ENCODE measurements at places on chromosomes 1 and 21. TPM values are rescaled to one million over a fixed set of nuclear protein-coding genes. Genes with fewer than 3 reads are reported as not detected.

DNA sequence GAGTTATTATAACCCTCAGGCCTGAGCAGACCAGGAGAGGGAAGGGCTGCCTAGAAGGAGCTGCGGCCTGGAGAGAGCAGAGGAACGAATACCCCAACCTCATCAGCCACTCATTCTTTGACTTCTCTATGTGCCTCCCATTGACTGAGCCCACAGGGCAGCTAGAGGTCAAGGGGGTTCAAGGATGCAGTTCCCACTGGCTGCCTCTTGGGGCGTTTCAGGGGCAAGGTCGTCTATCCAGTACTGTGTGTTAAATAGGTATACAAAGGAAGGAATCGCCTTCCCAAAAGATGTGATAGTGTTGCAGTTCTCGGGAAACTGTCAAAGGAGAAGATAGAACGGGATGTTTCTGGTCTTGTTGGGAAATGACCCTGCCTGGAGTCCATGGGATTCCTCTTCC is 250.6 kb downstream of the PRDM2 start:
- no peak overlapping the region for H3K27ac ChIP-seq
- H3K4me3 ChIP-seq: no peak overlapping the region
- no peaks in the 10 kb centered on the region for H3K27me3 ChIP-seq
- no peaks in the 10 kb centered on the region for H3K36me3 ChIP-seq

DNA sequence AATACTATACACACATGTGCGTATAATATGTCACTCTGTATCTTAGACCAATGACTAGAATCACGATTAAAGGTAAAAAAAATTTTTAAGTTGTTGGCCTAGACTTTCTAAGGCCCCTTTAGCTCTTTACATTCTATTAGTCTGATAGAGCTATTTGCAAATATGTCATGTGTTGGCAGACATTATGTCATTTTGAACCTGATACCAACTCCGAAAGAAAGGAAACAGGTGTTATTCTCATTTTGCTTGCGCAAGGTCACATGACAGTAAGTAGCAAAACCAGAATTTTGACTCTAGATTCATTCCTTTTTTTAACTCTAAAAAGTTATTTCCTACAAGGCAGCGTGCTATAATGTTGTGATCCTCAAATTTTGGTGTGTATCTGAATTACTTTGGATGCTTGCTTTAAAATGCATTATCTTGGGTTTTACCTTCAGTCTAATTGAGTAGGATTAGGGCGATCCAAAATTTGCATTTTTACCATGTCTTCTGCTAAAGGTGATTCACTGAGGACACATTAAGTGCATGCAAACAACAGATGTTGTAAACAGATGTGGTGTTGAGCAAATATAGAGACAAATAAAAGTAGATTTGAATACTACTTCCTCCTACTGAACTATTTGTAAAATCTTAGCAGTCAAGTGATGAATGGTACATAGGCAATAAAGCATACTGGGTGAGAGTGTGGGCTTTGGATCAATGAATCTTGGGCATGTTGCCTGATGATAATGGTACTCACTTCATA is 63.5 kb upstream of the KIAA1614 start:
- no peaks in the 10 kb centered on the region for H3K36me3 ChIP-seq
- no peaks in the 10 kb centered on the region for H3K27me3 ChIP-seq
- no peak overlapping the region for H3K27ac ChIP-seq
- no peak for DNase-seq
- no peak overlapping the region for H3K4me3 ChIP-seq
- peaks cover 3% of the 10 kb centered on the region for H3K4me1 ChIP-seq

- H3K27ac ChIP-seq: no peak overlapping the region
- no peak for DNase-seq
- no peak overlapping the region for H3K4me3 ChIP-seq
- H3K36me3 ChIP-seq: no peaks in the 10 kb centered on the region
- H3K4me1 ChIP-seq: peaks cover 9% of the 10 kb centered on the region
Observed at GRCh38 chr1:77542813-77543420, 139.5 kb downstream of the ZZZ3 start.

DNA sequence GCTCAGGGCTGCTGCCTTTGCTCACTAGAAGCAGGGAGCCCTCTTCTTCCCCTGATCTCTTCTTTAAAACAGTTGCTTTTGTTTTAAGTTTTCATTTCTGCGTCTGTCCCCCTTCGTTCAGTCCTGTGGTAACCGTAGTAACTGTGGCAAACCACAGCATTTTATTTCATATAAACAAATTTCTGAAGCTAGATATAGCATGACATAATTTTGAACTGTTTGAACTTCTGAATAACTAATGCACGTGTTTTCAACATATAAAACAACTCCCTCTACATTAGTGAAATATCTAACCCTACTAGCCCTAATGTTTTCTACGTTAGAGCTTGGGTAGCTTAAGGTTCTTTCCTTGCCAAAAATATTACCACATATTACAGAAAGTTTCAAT is 104.6 kb downstream of the DISP1 start:
- H3K27me3 ChIP-seq: no peaks in the 10 kb centered on the region
- no peak overlapping the region for H3K27ac ChIP-seq
- peaks cover 22% of the 10 kb centered on the region for H3K4me1 ChIP-seq
- no peak for DNase-seq
- H3K4me3 ChIP-seq: no peak overlapping the region
- no peaks in the 10 kb centered on the region for H3K36me3 ChIP-seq

GRCh38 chr1:182791281-182792179 is 2.0 kb downstream of the NPL start:
- H3K36me3 ChIP-seq: peaks cover 7% of the 10 kb centered on the region
- no peaks in the 10 kb centered on the region for H3K27me3 ChIP-seq
- H3K4me3 ChIP-seq: no peak overlapping the region
- no peak for DNase-seq

- no peaks in the 10 kb centered on the region for H3K4me1 ChIP-seq
- no peak for DNase-seq
- H3K4me3 ChIP-seq: no peak overlapping the region
- no peaks in the 10 kb centered on the region for H3K27me3 ChIP-seq
- no peaks in the 10 kb centered on the region for H3K36me3 ChIP-seq
Observed at GRCh38 chr1:219123036-219123435, 50.6 kb upstream of the LYPLAL1 start.

DNA sequence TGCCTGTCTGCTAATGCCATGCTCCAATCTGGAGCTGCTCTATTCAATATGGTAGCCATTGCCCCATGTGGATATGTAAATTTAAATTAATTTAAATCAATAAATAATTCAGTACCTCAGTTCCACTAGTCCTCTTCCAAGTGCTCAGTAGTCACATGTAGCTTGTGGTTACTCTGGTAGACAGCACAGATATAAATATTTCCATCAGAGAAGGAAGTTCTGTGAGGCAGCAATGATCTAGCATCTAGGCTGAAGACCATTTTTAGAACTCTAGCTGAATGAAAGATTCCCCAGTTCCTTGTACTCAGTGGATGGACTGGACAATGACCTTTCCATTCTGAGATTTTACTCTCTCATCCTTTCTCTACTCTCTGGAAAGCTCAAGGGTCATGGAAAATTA is 25.8 kb upstream of the CAPZB start:
- H3K4me3 ChIP-seq: no peak overlapping the region
- no peaks in the 10 kb centered on the region for H3K27me3 ChIP-seq
- no peak overlapping the region for H3K27ac ChIP-seq

GRCh38 chr1:16617114-16617631 is 3.8 kb upstream of the NBPF1 start:
- no peak overlapping the region for H3K27ac ChIP-seq
- peak; percentile 82 for DNase-seq
- peaks cover 21% of the 10 kb centered on the region for H3K4me1 ChIP-seq
- peaks cover 28% of the 10 kb centered on the region for H3K36me3 ChIP-seq

DNA sequence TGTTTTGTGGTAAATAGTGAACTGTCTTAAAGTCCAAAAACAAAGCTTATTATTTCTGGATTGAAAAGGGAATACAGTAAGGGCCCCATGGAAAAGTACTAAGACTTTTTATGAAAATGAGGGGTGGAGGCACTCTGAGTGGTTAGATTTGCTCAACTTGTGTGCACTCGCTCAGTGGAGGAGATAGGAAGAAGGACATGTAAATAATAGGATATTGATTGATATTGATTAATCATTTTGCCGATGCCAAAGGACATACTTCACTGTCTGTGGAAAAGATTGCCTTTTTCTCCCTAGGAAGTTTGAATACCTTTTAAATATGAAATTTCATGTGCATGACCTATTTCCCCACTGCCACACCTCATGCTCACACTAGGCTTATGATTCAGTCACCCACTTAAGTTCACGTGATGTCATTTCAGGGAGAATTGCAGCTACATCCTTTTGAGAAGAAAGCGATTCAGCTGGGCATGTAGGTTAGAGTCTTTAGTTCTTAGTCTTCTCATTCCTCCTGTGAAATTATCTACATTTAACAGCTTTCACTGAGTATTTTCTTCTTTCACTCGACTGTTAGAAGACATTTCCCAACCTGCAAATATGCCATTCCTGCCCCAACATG is 5.0 kb downstream of the MTR start:
- H3K27me3 ChIP-seq: no peaks in the 10 kb centered on the region
- H3K27ac ChIP-seq: no peak overlapping the region
- DNase-seq: no peak
- no peak overlapping the region for H3K4me3 ChIP-seq
- peaks cover 10% of the 10 kb centered on the region for H3K36me3 ChIP-seq
- peaks cover 25% of the 10 kb centered on the region for H3K4me1 ChIP-seq

GRCh38 chr1:244992833-244993232 is 128.5 kb upstream of the HNRNPU start:
- H3K4me1 ChIP-seq: no peaks in the 10 kb centered on the region
- no peak for DNase-seq
- no peaks in the 10 kb centered on the region for H3K36me3 ChIP-seq
- H3K4me3 ChIP-seq: no peak overlapping the region
- no peak overlapping the region for H3K27ac ChIP-seq
- no peaks in the 10 kb centered on the region for H3K27me3 ChIP-seq

The OLFM3 gene
- not detected for total RNA-seq

The TMEM240 gene
- total RNA-seq: 3.6 TPM

The RCAN3 gene
- total RNA-seq: 22.9 TPM
